Kidney tubule cell (primary cell): ENCODE measurements at places on chromosomes 1 and 21.

DNA sequence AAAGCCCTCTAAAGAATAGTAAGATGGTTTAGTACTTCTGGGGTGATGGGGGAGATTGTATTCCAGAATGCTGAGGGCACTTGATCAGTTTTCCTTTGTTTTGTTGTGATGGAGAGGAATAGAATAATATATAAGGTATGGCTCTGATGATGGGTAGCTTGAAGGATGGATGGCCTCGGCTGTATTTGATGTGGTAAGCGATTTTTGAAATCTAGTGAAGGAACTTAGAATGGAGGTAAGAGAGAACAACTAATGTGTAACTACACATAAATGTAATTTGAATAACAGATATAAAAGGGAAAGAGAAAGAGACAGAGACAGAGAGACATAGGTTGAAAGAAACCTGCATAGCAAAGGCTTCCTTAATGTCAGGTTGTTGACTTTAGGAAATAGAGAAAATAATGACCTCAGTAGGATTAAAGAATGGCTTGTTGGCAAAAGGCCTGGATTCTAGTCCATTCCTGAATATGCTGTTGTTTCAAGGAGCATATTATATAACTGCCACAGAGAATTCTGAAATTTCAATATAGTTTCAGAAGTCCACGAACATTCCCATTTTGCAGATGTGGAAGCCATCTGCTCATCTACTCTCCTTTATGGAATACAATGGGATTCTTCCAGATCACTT lies 58.7 kb downstream of the NIBAN1 start:
- DNase-seq = no peak

GRCh38 chr1:15970911-15971310 lies 5.0 kb downstream of the ZBTB17 start:
- DNase-seq = no peak

- no peak for DNase-seq
Observed at GRCh38 chr1:116871779-116872146, 38.0 kb upstream of the PTGFRN start.

DNA sequence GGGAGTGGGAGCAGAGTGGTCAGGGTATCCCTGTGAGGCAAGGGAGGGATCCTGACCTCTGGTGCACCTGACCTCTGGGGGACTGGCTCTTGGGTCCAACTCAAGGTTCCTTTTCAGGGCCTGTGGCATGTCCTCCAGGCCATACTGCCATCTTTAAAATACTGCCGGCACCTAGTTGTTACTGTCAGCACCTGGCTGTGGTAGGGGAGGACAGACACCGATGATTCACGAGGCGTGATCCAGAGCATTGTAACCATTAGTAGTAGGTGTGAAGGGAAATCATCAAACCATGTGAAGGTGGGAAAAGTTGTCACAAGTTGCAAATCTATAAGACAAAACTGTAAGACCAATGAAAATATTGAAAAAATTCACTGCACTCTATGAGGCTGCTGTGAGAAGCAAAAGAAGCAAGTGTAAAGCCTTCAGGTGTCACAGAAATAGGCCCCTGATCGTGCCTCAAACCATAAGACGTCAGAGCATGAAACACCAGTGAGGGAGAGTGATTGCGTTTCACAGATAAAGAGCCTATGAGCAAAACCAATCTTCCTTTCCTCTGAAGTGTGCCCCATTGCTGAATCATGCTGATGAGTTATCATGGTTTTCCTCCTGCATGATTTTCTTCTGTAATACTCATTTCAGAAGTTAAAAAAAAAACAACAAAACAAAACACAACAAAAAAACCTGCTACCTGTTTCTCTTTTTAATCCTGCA lies 55.3 kb downstream of the CDC7 start:
- DNase-seq = peak; percentile 68

DNA sequence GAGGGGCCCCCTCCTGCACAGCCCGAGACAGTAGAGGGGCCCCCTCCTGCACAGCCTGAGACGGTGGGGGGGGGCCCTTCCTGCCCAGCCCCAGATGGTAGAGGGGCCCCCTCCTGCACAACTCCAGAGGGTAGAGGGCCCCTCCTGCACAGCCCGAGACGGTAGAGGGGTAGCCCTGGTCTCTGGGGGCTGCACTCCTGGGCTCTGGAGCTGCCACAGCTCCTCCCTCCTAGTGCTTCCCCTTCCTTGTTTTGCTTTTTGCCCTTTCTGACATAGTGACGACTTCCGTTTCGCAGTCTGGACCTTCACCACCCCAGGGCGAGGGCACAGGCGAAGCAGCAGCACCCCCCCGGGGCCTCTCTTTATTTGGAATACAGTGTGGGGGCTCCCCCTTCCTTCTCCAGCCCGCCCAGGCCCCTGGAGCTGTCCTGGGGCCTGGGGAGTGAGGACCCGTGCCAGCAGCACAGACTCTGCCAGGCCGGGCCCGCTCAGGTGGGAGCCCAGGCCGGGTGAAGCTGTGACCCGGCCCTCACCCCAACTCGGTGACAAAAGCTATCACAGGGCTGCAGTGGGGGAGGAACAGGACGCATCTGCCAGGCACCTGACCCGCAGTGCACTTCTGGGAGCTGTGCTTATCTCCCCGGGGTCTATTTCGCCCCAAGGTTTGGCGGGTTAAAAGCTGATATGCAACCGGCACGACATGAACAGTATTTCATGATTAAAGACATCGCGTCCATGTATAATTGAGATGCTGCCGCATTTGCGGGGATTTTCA lies 1.1 kb upstream of the PRXL2B start:
- DNase-seq = peak; percentile 59

DNA sequence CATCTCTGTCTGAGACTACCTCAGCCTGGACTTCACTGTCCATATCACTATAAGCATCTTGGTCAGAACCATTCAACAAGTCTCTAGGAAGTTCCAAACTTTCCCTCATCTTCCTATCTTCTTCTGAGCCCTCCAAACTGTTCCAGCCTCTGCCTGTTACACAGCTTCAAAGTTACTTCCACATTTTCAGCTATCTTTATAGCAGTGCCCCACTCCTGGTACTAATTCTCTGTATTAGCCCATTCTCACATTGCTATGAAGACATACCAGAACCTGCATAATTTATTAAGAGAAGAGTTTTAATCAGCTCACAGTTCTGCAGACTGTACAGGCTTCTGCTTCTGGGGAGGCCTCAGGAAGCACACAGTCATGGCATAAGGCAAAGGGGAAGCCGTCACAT lies 15.7 kb upstream of the DPH5 start:
- no peak for DNase-seq
